ENCODE measurements at places on chromosomes 7 and 10.

GRCh38 chr7:47852330-47853245 lies 95.7 kb downstream of the PKD1L1 start:
- DNase-seq: no peak

DNA sequence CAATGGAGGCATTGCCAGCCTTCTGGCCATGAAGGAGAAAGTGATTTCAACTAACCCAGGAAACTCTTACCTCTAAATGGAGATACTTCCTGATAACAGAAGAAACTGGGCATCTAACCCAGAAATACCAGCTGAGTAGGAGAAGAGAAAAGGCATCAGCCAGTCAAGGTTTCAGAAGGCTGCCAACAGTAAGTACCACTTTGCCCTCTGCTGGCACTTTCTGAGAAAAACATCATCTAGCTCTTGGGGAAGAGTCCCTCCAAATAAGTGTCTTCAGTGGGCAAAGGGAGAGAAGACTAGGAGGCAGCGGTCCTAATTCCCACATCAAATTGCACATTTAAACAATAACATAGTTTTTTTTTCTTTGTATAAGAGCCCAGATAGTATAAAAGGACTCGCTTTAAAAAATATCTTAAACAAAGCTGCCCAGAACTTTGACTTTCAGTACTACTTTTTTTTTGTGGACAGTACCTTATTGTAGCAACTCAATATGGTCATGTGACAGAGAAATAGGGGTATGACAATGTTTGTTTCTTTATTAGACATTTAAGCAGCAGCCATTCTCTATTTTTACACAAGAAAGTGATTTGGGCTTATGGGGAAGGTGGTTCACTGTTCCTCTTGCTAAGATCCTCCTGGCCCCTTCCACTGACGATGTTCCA lies 157.3 kb downstream of the CTTNBP2 start:
- DNase-seq: no peak

DNA sequence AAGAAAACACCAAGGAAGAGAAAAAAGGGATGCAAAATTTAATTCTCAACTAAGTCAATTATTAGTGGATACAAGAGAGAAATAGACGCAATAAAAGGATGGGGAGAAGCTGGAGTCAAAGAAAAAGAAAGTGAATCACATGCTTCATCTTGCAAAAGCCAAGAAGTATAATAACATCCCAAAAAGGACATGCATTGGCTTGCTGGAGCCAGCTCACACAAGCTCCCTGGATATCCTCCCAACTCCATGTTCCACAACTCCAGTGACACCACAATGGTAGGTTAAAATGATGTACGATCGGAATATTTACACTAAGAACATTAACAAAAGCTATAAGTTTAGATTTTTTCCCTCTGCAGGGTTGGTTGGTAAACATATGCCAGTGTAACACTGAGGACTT lies 72.4 kb downstream of the MACC1 start:
- no peak for DNase-seq

DNA sequence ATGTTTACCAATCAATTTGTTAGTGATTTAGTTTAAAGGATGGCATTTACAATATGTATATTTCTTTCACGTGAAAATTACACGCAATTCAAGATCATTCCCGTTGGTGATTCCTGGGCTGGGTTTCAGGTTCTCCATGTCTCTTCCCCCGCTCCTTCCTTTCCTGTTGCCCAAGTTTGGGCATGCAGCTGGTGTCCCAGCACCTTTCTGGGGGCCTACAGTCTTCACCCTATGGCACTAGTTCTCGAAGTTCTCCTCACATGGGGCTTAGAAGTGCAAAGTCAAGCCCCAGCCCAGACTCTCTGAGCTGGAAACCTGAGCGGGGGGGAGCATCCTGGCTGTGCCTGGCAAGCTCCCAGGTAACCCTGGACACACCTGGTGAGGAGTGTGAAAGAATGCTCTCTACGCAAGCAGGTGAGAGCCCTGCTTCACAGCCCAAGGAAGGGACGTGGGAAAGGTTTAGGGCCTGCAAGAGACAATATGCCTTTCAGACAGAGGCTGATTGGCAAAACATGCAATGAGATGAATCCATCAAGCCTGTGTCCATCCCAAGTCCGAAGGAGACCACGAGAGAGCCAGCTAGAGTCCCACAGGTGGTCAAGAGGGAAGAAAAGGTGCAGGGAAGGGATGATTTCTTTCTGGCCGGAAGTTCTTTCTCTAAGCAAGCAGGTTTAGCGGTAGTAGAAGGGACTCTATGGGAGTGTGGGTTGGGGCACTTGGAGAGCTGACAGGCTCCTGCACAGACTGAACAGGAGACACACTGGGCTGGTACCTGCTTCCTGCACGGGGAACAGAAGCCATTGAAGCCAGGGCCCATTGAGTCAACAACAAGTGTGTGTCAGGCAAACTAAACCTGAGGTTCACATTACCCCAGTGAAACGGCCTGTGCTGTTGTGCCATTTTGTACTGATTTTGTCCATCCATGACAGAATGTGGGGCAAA lies 131.1 kb downstream of the ADARB2 start:
- no peak for DNase-seq
